CD4-positive, alpha-beta T cell treated with Interferon alpha-2 for 1 hour (primary cell): ENCODE measurements at places on chromosomes 16 and 17.

- DNase-seq = no peak
Observed at GRCh38 chr16:70410734-70411133, 28.2 kb downstream of the ST3GAL2 start.

GRCh38 chr16:67383284-67383683 lies 10.0 kb downstream of the TPPP3 start:
- no peak for DNase-seq

- DNase-seq = no peak
Observed at GRCh38 chr17:733743-734142, 1.3 kb downstream of the TLCD3A start.

GRCh38 chr17:62675260-62675659 lies 47.8 kb downstream of the MRC2 start:
- no peak for DNase-seq
